ENCODE measurements at places on chromosomes 7 and 10. TPM values are rescaled to one million over a fixed set of nuclear protein-coding genes. Genes with fewer than 3 reads are reported as not detected.

- no peak for DNase-seq
Measured at GRCh38 chr10:117514971-117515370, 27.6 kb upstream of the EMX2 start.

- DNase-seq: no peak
Measured at GRCh38 chr10:133196221-133196915, 33.6 kb upstream of the UTF1 start.

- DNase-seq: no peak
Measured at GRCh38 chr10:30208330-30208729, 140.7 kb downstream of the MTPAP start.

The CNTNAP2 gene
- 5.4 TPM for total RNA-seq

The MARVELD1 gene
- total RNA-seq: 21.0 TPM

- no peak for DNase-seq
Measured at GRCh38 chr7:79806161-79806734, 328.4 kb upstream of the GNAI1 start.

DNA sequence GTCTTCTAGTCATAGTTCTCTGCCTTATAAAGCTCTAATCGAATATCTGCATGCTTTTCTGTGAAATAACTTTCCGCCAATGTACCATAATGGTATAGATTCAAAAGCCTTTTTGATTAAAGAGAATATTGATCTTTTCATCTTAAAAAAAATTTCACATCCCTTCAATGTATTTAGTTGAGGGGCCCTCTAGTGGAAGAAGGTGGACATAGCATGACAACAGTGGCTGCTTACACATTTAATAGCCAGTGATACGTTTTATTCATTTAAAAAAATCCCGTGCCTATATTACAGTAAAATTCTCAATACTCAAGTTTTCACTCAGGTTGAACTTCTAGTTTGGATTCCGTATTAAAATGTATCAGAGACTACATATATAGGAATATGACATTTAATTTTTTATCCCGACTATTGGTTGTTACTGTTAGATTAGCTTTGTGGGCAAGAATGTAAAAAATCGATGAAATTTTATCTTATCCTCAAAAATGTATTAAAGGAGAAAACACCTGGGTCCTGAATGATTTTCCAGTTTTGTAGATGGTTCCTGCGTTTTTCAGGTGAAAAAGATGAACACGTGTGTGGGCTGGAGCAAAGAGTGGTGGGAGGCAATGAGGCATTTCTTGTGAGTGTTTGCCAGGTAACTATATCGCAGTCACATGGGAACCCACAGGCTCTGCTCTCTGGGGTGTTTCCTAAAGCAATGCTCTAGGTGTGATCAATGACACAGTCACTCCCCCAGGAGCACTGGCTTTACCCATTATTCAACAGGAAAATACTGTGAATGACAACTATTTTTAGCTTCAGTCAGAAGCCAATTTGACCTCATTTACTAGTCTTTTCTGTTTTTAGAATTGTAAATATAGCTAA, 24.1 kb upstream of the PNLIP start:
- DNase-seq: peak; percentile 41

DNA sequence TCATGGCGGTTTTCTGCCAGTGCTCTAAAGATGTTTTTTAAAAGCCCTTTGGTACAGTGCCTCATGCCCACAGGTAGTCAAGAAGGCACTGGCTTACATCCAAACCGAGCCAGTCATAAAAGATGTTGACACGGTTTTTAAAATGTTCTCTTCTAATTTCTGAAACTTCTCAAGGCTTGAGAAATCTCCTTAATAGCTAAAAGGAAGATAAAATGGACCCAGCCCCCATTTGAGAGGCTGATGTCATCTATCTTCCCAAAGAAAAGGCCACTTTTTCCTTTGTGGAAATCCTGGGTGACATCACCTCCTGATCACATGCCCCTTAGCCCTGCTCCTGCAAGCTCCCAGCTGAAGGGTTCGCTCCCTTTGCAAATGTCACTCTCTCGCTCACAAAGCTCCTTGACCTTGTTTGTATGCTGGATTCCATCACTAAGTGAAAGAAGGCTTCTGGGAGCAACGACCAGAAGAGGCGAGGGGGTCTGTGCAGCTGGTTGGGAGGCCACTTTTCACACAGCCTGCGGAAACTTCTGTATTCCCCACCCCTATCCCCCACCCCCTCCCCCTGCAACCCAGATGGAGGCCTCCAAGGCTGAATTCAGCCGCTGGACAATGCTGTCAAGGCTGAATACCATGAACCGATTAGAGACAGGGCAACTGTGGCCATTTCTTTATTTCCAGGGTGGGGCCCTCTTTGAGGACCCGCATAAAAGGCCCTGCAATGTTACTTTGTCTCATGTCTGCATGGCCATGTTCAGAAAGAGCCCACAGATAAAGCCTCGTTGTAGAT, 122.8 kb downstream of the CUBN start:
- DNase-seq: no peak

The YWHAG gene
- 136 TPM for total RNA-seq
